ENCODE measurements at places on chromosomes 16 and 17. TPM values are rescaled to one million over a fixed set of nuclear protein-coding genes. Genes with fewer than 3 reads are reported as not detected.

BCAR1 gene
- total RNA-seq: 51.3 TPM

- H3K4me3 ChIP-seq: no peak overlapping the region
- H3K27ac ChIP-seq: no peak overlapping the region
- H3K4me1 ChIP-seq: no peaks in the 10 kb centered on the region
- no peak for DNase-seq
These were observed 51.5 kb downstream of the ENGASE start for GRCh38 chr17:79126139-79126538.

- H3K4me3 ChIP-seq: no peak overlapping the region
- no peaks in the 10 kb centered on the region for H3K4me1 ChIP-seq
- no peak overlapping the region for H3K27ac ChIP-seq
- H3K36me3 ChIP-seq: peaks cover 1% of the 10 kb centered on the region
- no peaks in the 10 kb centered on the region for H3K27me3 ChIP-seq
These were observed 30.4 kb downstream of the ATP2C2 start for GRCh38 chr16:84398701-84399100.

GRCh38 chr17:48749621-48750553, 21.3 kb upstream of the HOXB13 start:
- no peaks in the 10 kb centered on the region for H3K4me1 ChIP-seq
- no peak overlapping the region for H3K27ac ChIP-seq
- H3K27me3 ChIP-seq: peaks cover 100% of the 10 kb centered on the region
- H3K36me3 ChIP-seq: no peaks in the 10 kb centered on the region
- DNase-seq: no peak

GRCh38 chr17:8821446-8822105, 22.4 kb upstream of the MFSD6L start:
- no peaks in the 10 kb centered on the region for H3K4me1 ChIP-seq
- H3K27me3 ChIP-seq: no peaks in the 10 kb centered on the region
- no peak for DNase-seq
- H3K36me3 ChIP-seq: no peaks in the 10 kb centered on the region
- H3K4me3 ChIP-seq: no peak overlapping the region
- H3K27ac ChIP-seq: no peak overlapping the region

GRCh38 chr16:22192261-22193062, 13.6 kb upstream of the EEF2K start:
- no peaks in the 10 kb centered on the region for H3K4me1 ChIP-seq
- H3K27ac ChIP-seq: peak overlapping the region; percentile 88
- DNase-seq: peak; percentile 92
- no peaks in the 10 kb centered on the region for H3K36me3 ChIP-seq
- H3K4me3 ChIP-seq: no peak overlapping the region
- no peaks in the 10 kb centered on the region for H3K27me3 ChIP-seq
